ENCODE measurements at places on chromosomes 4 and X.

GRCh38 chrX:9456250-9457074 is 8.4 kb upstream of the TBL1X start:
- DNase-seq, result no peak

DNA sequence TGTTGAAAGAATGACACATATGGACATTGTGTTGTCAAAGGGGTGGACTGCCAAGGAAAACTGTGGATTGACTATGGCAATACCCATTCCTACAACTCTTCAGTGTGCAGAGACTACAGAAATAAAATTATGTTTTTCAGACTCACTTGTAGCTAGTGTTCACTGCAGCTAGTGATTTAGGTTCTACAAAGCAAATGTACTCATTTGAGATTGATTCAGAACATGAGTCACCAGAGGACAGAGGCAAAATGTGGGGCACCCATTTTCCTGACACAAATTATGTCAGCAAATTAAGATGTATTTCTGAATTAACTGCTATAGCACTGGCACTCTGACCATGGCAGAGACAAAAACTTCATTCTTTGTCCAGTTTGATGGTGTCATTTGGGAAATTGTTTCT is 40.7 kb downstream of the SPCS3 start:
- DNase-seq, result no peak

DNA sequence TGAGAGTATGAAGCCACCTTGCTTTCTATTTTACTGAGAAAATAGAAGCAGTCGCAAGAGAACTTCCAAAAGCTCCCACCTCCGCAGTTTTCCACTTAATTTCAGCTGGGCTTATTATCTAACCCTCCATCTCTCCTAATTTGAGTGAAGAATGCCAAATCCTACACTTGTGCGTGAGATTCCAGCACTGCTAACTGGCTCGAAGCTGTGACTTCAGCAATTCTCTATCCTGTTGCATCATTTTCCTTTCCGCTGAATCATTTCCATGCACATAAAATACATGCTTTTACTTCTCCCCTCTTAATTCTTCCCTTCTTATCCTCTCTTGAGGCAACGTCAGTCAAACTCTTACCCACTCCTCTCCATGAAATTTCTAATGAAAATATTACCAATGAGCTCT is 189.5 kb downstream of the GASK1B start:
- no peak for DNase-seq

DNA sequence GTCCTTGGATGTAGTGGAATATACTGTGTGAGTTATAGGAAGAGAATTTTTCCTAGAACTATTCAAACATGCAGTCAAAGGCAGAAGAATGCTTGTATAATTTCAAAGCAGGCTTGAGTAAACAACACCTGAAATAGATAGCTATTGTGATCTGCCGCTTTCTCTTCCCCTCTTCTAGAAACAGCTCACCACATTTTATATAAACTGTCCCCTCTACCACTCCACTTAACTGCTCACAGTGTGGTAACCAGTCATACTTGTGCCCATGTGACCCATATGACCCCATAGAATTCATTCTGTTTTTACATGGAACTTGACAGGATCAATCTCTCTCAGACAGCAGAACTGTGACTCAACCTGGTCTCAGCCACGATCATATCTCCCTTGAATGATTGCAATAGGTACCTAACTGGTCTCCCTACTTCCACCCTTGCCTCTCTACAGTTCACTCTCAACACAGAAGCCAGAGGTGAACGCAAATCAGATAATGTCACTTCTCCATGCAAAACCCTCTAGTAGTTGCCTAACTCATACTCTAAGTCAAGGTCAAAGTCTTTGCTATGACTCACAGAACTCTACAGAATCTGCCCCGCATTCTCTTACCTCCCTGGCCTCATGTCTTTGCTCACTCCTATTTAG is 85.6 kb upstream of the EFHC2 start:
- DNase-seq, result no peak

DNA sequence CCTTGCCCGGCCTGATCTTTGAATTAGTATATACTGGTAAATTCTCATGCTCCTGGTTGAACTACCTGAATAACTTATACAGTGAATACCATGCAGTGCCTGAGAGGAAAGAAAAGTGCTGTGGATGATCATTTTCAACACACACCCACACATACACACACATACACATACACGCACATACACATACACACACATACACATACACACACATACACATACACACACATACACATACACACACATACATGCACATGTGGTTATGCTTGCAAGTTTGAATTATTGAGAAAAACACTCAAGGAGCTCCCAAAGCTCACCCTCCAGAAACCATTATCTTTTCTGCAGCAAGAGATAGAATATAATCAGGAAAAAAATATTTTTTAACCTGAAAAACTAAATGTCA is 366.9 kb upstream of the RASGEF1B start:
- no peak for DNase-seq

- DNase-seq, result no peak
These were observed 1397.5 kb downstream of the PCDH7 start for GRCh38 chr4:32117693-32118092.

- DNase-seq, result peak; percentile 69
These were observed 2.9 kb downstream of the GAK start for GRCh38 chr4:929096-929765.

- no peak for DNase-seq
These were observed 562.2 kb downstream of the ZIC3 start for GRCh38 chrX:138128027-138128671.

GRCh38 chr4:59571805-59572430 is 1628.2 kb upstream of the ADGRL3 start:
- no peak for DNase-seq

GRCh38 chrX:107625739-107626138 is 2.6 kb upstream of the PRPS1 start:
- DNase-seq, result no peak

GRCh38 chrX:149151805-149152757 is 353.0 kb downstream of the IDS start:
- DNase-seq, result no peak

DNA sequence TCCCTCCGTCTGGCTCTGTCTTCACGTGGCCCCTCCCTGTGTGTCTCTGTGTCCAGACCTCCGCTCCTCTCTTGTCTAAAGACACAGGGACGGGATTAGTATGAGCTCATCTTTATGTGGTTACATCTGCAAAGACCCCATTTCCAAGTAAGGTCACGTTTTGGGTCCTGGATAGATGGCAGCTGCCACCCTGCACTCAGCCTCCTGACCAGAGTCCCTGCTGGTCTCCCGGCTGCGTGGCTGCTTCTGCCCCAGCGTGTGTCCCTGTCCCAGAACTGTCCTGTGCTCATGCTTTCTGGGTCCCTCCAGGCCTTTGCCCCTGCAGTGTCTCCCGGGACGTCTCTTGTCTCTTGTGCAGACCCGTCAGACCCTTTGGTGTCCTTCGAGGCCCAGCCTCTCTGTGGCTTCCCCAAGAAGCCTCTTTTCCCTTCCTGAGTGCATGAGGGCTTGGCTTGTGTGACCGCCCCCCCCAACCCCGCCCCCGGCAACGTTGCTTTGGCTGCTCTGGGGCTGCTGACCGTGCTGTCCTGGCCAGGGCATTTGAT is 107.3 kb downstream of the PSAPL1 start:
- peak; percentile 72 for DNase-seq

GRCh38 chrX:132636080-132636479 is 147.2 kb upstream of the MBNL3 start:
- no peak for DNase-seq

- DNase-seq, result no peak
These were observed 362.3 kb upstream of the EPHA5 start for GRCh38 chr4:66032571-66032970.

DNA sequence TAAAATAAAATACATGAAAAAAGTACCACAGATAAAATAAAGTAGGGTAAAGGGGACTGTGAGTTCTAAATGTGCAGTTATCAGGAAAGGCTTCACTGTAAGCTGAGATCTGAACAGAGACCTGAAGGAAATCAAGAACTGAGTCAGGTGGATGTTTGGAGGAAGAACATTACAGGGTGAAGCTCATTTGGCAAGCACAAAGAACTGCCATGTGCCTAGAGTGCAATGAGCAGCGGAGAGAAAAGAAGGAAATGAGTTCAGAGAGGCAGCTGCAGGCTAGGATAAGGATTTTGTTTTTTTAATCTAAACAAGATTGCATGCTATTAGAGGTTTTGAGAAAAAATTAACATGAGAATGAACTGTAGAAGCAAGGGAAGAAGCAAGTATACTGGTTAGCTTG is 373.1 kb downstream of the STPG2 start:
- no peak for DNase-seq

DNA sequence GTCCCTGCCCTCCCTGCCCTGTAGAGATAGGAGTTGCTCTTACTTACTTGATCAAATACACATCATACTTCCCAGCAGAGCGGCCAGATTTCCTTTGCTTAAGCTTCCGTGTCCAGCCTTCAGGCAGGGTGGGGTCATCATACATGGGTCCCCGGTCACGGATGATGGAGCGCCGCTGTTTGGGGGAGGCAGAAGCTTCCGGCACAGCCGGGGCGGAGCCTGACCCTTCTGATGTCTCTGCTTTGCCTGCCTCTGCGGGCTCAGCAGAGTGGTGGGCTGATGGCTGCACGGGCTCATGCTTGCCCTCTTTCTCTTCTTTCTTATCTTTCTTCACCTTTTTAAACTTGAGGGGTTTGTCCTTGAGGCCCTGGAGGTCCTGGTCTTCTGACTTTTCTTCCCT is 12.5 kb upstream of the IRAK1 start:
- DNase-seq, result peak; percentile 51

DNA sequence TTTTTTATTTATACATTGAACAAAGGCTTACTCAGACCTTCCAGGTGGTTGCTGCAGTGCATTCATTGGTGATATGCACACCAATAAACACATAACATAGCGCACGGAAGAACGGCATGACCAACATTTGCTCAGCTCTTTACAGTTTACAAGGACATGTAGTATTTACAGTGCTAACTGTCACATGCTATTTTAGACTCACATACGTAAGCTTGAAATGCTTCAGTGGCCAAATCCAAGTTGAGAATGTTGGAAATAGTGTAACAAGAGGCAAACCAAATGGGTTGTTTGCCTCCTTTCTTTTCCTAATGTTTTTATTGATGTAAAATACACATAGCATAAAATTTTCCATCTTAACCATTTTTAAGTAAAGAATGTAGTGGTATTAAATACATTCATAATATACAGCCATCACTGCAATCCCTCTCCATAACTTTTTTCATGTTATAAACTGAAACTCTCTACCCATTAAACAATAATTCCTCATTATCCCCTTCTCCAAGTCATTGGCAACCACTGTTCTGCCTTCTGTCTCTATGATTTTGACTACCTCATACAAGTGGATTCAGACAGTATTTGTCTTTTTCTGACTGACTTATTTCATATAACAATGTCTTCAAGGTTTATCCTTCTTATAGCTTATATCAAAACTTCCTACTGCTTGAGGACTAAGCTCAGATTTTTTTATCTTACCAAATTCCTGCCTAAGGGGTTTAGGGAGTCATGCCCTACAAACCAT is 1722.9 kb upstream of the AGA start:
- DNase-seq, result no peak

GRCh38 chr4:7194251-7195140 is 2.2 kb downstream of the SORCS2 start:
- peak; percentile 76 for DNase-seq

DNA sequence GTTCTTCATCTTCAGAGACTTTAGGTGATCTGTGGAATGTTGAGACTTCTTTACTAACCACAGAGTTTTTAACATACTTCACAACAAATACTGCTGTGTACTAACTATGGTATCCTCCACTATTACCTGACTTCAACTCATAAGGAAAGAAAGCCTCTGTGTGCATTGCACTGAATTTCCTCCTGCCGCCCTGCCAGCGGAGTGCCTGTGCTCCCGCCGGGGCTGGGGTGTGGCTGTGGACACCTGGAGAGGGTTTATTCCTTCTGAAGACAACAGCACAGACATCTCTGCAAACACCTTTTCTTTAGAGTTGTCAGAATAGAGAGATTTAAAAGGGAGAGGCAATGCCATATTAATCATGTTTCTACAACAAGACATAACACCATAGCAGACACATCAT is 63.3 kb downstream of the FAT1 start:
- DNase-seq, result no peak

GRCh38 chr4:10079912-10080588 is 36.5 kb downstream of the WDR1 start:
- no peak for DNase-seq

GRCh38 chrX:13256603-13257002 is 63.2 kb downstream of the ATXN3L start:
- DNase-seq, result no peak

- DNase-seq, result no peak
These were observed 118.4 kb downstream of the COL25A1 start for GRCh38 chr4:109183931-109184490.

DNA sequence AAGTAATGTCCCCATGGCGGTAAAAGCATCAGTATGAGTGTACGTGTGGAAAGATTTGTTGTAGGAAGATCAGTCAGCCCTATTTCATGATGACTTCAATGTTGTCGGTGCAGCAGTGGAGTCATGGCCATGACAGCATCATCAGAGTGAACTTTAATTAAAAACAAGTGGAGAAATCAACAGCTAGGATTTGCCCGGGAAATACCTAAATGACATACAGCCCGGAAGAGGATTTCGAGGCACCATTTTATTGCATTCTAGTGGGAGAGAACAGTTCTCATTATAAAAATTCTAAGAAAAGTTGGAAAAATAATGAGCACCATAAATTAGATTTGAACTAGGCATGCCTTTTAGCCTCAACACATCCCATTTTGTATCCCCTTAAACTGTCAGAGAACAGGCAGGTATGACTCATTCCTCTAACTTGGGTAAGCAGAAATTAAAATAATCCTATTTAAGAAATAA is 170.1 kb downstream of the SHROOM3 start:
- DNase-seq, result no peak

DNA sequence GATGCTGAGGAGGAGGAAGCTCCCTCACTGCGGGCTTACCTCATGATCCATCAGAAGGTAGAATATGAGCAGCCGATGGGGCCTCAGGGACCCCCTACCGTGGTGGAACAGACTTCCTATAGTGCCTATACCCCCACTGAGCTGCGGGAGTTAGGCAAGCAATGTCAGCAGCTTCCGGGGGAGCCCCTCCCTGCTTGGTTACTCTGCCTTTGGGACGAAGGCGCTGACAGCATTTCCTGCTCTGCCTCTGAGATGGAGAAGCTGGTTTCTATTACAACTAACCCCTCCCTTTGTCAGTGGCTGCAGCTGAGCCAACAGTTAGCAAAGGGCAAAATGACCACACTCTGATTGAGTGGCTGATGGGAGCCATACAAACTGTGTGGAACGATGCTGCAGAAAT is 430.7 kb downstream of the IDS start:
- DNase-seq, result no peak
